H7 (cell line): ENCODE measurements at places on chromosomes 5 and 9. TPM values are rescaled to one million over a fixed set of nuclear protein-coding genes. Genes with fewer than 3 reads are reported as not detected.

GRCh38 chr5:88825584-88826315, 57.2 kb downstream of the MEF2C start:
- DNase-seq, result no peak

DNA sequence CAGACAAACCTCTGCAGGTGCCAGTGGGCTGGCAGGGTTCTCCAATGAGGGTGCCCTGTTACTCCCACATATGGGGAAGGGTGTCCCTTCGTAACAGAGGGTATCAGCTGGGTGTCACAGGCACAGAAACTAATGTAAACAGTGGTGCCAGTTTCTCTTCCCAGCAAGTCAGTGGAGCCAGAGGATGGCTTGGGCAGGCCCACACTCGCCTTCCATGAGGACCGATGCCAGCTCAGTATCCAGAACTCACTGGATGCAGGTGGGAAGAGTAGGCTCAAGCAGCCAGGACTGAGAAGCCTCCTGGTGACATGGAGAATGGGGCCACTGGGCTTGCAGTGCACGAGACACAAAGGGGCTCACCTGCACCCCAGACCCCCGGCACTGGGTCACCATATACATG, 30.4 kb downstream of the FSTL4 start:
- DNase-seq, result no peak

Gene PCDHA3
- not detected in 2 replicates for total RNA-seq

DNA sequence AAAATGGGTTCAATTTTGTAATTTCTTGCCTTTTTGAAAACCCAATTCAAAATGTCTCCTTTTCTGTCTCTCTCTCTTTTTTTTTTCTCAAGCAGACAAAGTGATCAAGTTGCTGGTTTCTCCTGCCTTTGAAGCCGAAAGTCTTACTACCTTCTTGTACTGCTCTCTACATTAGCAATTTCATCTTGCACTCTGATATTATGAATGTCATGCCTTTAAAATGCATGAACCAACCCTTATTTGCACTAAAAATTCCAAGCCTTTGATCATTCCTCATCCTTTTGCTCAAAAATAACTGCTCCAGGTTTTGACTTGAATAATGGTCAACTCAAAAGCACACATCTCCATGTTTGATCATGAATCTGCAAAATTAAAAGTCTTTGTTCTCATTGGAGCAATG, 125.2 kb downstream of the CETN3 start:
- no peak for DNase-seq

- DNase-seq, result no peak
These were observed 95.7 kb downstream of the LHFPL2 start for GRCh38 chr5:78552729-78553342.

GRCh38 chr5:60687927-60688720, 11.8 kb downstream of the DEPDC1B start:
- DNase-seq, result no peak

Gene ENTREP1
- total RNA-seq, result 7.5 and 8.6 TPM in 2 replicates

- no peak for DNase-seq
These were observed 35.0 kb upstream of the RIC1 start for GRCh38 chr9:5593904-5594303.

Gene GPR21
- total RNA-seq, result 0.48 TPM in 1 of 2 replicates, not detected in the other

DNA sequence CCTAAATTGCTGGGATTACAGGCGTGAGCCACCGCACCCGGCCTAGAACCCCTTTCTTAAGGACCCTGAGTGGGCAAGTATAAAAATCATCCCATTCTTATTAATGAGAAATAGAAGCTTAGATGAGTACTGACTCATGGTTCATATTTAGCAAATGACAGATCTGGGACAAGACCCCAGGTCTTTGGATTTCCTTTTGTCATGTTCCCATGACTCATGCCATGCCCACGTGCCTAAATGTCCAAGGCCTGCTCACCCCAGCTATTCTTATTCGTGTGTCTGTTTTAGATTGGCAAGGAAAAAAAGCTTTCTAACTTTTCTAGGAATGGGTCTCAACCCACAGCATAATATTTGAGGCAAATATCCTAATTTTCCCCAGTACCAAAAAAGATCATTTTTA, 57.7 kb upstream of the RPS23 start:
- no peak for DNase-seq

GRCh38 chr9:76646249-76646648, 118.0 kb upstream of the PCA3 start:
- no peak for DNase-seq

Gene TAS2R1
- not detected in 2 replicates for total RNA-seq

GRCh38 chr5:32123058-32123805, 50.9 kb downstream of the GOLPH3 start:
- DNase-seq, result no peak

DNA sequence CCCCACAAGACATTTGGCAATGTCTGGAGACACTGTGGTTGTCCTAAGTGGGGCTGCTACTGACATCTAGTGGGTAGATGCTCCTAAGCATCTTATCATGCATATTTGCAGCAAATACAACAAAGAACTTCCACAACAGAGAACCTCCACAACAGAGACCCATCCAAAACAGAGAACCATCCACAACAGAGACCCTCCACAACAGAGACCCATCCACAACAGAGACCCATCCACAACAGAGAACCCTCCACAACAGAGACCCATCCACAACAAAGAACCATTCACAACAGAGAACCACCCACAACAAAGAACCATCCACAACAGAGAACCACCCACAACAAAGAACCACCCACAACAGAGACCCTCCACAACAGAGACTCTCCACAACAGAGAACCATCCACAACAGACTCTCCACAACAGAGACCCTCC, 32.8 kb downstream of the ARPC5L start:
- peak; percentile 55 for DNase-seq

DNA sequence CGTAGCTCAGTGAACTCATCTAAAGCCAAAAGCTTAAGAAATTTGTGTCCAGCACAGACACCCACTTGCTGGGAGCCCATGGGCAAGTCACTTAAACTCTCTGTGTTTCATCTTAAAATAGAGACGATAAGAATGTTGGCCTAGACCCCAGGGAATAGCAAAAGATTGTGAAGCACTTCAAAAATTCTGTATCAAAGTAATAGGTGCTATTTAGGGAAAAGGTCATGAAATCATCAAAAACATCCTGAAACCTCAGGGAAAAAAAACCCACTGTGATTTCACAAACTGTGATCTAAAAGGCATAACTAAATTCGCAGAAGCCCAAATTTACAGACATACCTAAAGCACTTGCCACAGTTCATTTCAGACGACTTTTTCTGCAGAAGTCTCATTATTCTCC, 278.3 kb downstream of the NR2F1-AS1 start:
- DNase-seq, result no peak

Gene IL9
- total RNA-seq, result not detected in 2 replicates

Gene SHISAL2B
- 15.4 and 22.5 TPM in 2 replicates for total RNA-seq

- no peak for DNase-seq
These were observed 19.6 kb upstream of the FLT4 start for GRCh38 chr5:180668835-180669596.

- no peak for DNase-seq
These were observed 26.9 kb upstream of the SYK start for GRCh38 chr9:90774682-90775081.

Gene BRD3OS
- total RNA-seq, result 16.2 and 25.7 TPM in 2 replicates

- no peak for DNase-seq
These were observed 2051.0 kb downstream of the EFNA5 start for GRCh38 chr5:105619725-105620124.

Gene PLAC8L1
- 0.44 and 0.59 TPM in 2 replicates for total RNA-seq

DNA sequence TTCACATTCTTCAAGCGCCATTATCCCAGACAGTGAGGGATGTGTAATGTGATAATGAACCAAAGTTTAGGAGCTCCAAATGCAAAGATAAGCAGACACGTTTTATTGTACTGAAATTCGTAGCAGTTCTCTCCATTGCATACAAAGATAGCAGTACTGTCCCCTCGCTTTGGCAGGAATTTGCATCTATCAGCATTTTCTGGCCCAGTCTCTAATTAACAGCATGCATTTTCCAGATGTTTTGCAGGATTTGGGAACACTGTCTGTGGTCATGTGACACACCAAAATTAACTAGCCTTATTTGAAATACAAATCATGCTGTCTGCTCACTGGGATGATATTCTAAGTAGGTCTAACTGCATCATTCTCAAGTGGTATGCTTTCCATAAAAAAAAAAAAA, 235.9 kb upstream of the TRPM3 start:
- no peak for DNase-seq

Gene INSL4
- total RNA-seq, result not detected in 2 replicates

DNA sequence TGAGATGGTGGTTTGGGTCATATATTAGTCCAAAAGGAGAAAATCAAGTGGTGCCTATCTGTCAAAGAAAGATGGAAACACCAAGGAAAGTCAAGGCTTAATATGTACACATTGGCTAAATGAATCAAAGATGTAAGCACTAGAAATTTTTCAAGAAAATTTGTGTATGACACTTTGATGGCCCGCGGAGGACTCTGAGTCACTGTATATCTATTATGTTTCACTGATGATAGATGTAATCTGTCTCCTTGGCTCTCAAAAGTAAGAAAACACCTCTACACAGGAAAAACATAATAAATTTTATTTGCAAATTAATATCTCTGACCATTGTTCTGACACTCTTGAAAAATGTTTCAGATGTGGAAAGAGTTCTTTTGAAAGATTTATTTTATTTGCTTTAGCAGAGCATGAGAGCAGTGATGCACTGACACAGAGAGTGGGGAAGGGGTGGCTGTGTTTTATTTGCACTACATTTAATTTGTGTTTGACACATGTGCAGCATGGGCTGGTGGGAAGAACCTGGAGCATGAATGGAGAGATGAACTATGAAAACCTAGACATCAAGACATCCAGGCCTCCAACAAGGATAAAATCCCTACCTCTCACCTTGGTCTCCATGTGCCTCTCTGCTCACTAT, 180.8 kb upstream of the GAS1 start:
- DNase-seq, result no peak

GRCh38 chr5:123511648-123512605, at the start of gene CSNK1G3:
Gene CSNK1G3 (plus strand): TSS chr5:123512177. CDS start chr5:123545664, 33,487 bp downstream.
- DNase-seq, result peak; percentile 82

Gene MLLT3
- total RNA-seq, result 4.3 and 7.8 TPM in 2 replicates

Gene LCNL1
- total RNA-seq, result 0.21 and 0.33 TPM in 2 replicates

Gene SPINK4
- total RNA-seq, result not detected in 2 replicates

DNA sequence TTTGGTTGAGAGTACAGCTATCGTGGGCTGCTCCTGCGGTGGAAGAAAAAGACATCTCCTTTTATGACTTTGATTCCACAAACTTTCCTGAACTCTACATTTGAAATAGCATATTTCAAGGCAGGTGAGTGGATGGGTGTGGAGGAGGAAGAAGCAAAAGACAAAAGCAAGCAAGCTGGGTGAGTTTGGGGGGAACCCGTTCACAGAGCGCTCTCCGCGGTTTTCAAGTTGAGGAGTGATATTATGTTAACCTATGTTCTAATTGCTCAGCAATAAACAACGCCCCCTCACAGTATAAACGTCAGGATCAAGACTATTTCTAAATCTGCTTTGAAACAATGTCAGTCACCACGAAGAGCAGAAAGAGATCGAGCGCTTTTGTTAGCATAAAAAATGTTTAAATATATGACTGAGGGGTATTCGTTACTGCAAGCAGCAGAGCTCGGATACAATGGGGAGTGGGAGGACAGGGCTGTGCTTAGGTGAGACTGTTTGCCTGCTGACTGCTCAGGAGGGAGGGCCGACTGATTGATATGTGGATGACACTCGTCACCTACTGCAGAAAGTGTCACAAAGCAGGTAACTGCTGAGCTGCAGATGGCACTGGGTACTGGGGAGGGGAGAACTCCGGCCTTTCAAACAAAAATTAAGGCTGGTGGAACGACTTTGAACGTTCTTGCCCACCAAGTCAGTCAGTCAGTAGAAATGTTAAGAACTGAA, 236.5 kb downstream of the DRD1 start:
- DNase-seq, result no peak

- peak; percentile 63 for DNase-seq
These were observed 311.3 kb downstream of the GADD45G start for GRCh38 chr9:89916001-89916597.

Gene ALDH1B1
- total RNA-seq, result 35.8 and 37.3 TPM in 2 replicates

DNA sequence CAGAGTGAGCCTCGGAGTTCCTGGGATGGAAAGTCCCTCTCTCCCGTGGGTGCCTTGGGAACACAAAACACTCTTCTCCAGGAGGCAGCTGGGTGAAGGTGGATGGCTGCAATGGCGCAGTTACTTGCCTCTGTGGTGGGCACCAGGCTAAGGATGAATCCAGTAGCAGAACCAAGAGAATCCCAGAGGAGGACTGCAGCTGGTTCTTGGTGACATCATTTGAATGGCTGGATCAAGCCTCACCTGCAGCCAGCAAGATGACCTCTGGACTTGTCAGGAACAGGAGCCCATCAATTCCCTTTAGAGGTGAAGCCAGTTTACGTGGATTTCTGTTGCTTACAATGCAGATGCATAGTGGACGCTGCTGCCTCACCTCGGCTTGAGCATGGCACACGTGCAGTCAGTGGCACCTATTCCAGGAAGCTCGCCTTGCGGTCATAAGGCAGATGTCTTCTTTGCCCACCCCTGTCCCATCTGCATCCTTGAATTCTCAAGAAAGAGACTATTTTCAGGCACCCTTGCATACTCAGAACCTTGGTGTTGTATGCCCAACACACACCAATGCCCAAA, 34.1 kb upstream of the ADAMTS2 start:
- no peak for DNase-seq

DNA sequence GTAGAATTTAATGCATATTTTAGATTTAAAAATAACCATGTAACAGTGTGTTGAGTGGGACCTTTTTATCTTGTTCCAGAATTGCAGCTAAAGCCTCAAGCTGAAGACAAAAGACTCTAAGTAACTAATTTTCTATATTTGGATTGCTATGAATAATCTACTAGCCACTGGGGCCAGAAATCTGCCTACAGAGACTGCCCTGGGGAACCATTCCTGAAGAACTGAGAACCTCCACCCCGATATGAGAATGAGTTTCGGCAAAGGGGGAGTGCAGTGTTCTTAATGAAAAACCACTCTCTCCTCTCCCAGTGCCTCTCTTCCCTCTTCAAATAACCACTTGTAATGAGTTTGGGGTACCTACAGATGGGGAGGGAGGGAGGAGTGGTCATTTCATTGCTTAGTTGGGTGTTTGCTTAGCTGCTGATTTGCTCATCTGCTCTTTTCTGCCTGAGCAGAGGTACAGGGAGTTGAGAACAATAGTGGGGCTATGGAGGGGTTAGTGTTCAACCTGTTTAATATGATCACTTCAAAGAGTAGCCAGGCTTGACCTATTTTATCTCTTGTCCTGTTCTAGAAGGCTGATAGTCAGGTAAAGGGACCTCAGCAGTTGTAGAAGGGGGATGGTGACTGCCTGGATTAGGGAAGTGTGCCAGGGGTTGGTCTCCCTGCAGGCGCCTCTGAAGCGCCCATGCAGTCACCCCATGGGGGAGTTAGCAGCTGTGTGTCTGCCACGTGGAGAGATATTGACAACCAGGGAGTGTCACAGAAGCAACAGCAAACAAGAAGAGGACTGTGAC, 47.7 kb downstream of the ATG10 start:
- no peak for DNase-seq

DNA sequence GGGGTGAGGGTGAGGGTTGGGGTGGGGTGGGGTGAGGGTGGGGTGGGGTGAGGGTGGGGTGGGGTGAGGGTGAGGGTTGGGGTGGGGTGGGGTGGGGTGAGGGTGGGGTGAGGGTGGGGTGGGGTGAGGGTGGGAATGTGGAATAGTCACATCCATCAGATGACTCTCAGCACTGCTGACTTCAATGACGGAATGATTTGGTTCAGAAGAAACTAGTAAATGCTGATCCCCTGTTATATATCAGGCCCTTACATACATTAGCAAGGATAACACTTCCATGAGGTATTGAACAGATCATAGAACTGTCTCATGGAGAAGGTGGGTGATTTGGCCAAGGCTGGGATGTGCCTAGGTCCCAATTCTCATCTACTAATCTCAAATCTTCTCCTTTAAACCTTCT, 24.5 kb upstream of the C5orf47 start:
- DNase-seq, result peak; percentile 13

Gene FIBCD1
- 6.1 and 6.2 TPM in 2 replicates for total RNA-seq
